ENCODE measurements at places on chromosomes 12 and 14.

DNA sequence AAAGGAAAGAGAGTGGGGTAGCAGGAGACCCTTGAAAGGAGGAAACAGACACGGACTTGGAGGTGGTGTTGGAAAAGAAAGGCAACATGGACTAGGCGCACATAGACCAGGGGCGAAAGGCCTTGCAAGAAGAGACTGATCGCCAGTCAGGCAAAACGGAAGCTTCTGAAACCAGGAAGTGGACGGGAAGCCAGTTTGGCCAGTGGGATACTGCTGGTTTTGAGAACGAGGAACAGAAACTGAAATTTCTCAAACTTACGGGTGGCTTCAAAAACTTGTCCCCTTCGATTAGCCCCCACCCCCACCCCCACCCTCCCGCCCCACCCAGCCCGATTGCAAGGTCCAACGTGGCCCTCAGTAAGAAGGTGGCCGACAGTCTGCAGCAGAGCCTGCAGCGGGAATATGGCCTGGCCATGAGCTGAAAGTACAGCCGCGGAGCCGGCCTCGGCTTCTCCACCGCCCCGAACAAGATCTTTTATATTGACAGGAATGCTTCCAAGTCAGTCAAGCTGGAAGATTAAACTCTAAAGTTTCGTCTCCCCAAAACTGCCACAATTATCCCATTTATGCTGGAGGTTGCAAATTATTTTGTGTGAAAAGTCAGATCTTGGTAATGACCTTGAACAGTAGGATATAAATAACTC lies 364.7 kb downstream of the BCAT1 start:
- DNase-seq = no peak

DNA sequence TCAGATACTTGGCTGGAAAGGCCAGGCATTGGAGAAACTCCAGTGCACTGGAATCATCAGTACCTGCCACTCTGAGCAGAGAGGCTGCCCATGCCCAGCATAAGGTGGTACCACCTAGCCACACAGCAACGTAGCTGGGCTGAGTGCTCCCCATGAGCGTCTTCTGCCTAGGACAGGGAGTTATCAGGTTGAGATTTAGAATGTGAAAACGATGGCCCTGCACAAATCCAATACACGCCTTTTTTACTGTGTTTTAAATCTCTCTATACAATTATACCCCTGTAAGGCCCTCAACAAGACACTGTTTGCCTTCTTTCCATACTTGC lies 66.7 kb upstream of the PTGR2 start:
- DNase-seq = no peak

DNA sequence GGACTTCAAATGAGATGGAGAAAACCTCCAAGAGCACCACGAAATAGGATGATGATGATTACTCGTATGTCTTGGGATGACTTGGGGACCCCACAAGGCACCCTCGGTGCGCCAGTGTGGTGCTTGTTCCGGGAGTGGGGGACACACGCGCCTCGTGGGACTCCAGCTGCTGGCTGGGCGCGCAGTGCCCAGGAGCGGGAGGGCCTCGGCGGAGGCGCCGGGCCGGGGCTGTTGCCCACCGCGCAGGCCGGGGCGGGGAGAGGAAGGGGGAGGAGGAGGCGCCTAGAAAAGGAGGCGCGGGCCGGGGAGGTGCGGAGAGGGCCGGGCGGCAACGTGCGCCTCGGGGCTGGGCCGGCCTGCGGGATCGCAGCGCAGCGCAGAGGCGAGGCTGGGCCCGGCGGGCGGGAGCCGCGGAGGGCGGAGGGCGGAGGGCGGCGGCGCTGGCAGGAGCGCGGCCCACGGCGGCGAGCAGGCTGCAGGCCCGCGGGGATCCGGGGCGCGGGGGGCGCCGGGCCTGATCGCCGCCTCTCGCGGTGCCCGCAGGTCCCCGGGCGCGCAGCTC lies at the start of gene RFLNA:
Gene RFLNA, plus strand, starts transcription at position 314 of the 562 bp plus-strand sequence. CDS start 337 bp downstream, outside the sequence.
- DNase-seq = no peak

DNA sequence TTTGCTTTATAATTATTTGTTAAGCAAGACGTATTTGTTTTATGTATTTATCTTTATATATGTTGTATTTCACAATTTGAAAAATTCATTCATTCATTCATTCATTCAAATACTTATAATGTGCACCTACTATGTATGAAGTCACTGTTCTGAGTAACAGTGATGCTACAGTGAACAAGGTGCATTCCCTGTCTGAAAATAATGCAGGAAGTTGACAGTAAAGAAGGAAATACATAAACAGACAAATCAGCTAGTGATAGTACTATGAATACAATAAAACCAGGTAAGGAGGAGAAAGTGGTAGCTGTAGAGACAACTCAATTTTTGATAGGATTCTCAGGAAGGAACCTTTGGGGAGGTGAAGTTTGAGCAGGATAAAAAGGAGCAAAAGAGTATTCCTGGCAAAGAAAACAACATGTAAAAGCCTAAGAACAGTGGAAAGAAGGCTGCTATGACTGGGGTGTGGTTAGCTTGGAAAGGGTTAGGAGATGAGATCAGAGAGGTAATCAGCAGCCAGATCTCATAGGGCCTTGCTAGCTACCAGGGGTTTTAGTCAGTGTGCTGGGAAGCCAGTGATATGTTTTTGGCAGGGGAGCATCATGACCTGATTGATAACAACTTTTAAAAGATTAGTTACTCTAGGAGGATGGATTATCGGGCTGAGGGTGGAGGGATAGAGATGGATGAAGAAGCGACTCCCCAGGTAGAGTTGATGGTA lies 17.4 kb downstream of the BICDL1 start:
- DNase-seq = no peak

GRCh38 chr12:51318846-51319599 lies 5.0 kb downstream of the BIN2 start:
- no peak for DNase-seq

GRCh38 chr12:3173008-3173553 lies 95.9 kb downstream of the TSPAN9 start:
- DNase-seq = no peak

GRCh38 chr12:65707051-65707450 lies 117.2 kb upstream of the HMGA2 start:
- DNase-seq = no peak

DNA sequence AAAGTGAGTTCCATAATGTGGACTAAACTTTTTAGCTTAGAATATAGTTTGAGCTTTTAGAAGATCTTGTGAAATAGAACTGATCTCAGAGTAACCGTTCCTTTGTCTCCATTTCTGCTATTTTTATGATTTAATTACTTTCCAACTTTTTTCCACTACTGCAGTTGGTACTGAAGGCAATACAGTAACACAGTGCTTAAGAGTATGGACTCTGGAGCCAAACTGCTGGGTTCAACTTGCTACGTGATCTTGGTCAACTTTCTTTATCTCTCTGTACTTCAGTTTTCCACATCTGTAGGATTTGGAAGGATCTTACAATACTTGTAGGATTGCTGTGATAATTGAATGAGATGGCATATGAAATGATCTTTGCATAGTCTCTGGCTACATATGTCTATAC lies 40.9 kb downstream of the ATXN7L3B start:
- DNase-seq = no peak

DNA sequence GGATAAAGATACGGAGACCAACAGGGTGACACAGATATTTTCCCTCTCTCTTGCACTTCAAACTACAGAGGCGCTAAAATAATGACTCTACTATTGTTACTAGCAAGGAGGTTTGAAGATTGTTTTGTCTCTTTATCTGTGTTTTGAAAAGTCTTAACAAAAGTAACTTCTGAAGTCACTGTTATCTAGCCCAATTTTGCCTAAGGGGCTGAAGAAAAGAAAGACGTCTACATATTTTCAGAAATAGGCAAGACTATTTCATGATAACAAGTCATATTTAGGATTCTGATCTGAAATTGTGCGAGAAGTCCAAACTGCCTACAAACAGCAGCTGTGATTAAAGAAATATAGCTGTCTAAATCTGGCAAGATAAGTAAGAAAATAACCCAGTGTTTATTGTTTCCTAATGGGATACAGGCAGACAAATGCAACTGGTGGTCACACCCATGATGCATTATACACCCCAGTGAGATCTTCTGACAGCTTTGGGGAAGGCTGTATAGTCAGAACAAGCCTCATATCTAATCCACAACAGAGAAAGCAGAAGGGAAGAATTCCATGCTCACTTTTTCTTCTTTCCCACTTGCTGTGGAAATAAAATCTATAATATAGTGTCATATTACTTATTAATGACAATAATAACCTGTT lies 226.9 kb upstream of the ARID2 start:
- DNase-seq = no peak

DNA sequence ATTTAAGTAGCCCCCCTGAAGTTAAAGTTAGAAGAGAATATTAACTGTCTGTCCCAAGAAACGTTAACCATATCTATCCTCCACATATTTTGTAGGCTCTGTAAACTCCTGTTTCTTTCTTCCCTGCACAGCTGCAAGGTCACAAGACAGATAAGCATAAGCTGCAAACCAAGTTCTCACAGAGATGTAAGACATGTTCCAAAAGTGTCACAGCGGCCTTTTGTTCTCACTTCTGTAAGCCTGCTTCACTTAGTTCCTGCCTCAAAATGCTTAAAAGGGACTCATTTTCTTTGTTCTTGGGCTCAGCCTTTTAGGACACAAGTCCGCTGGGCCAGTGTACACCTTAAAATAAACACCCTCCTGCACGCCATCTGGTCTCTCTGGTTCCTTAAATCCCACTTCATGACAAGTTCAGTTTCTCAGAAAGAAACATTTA lies 3.2 kb downstream of the RNASE1 start:
- DNase-seq = no peak

DNA sequence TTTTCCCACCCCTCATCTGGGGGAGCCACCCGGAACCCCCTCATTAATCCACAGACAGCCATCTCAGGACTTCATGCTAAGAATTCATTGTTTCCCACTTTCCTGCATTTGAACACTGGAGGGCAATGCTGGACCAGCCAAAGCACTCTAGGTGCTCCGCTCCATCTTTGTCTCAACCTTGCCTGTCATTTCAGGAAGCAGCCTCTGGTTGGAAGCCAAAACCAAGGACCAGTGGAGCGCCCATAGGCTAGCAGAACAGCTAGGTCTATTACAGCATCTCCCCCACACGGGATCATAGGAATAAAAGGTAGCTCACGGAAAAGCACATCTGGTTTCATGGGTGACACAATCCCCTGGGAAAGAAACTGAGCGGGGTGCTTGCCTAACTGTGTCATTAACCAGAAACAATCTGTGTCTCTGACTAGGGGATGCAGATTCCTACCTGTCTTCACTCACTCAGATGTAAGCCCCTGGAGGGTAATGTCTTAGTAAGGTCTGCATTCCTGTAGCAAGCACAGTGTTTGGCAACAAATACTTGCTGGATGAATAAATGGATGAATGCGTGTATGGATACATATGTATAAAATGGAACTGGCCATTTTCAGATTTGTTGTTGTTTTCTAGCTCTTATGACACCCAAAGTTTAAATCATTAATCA lies 197.0 kb downstream of the DAD1 start:
- DNase-seq = peak; percentile 75

DNA sequence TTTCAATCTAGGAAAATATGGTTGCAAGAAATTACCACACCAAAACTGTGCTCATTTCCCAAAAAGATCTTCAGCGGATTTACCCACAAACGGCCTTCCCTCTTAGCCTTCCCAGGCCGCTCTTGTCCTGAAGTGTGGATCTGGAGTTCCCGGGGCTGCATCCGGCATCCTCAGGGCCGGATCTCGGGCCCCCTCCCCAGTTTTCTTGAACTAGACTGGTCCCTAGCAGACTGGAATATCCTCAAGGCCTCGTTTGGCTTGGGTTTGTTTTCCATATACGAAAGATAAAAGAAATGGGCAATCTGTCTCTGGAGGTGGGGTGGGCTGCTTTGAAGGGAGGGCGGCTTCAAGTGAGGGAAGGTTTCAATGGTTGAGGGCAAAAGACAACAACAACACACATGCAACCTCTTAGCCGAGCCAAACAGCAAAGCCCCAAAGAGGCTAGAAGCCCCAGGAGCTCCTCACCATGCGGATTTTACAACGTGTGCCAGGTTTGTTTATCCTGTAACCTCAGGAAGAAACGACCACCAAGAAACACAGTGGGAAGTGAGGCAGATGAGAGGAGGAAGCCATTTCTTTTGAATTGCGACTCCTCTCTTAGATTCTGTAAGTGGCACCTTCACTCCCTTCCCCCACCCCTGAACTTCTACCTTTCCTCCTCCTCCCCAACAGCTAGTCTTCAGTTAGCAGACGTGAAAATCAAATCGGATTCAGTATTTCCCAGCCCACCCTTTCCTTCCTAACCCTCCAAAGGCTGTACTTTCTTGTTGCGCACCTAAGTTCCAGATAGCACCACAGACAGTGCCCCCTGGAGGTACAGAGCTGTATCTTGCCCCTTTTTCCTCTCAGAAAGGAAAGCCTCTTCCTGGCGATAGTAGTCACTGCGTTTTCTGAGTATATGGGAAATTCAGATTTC lies 2.6 kb downstream of the MYF6 start:
- peak; percentile 15 for DNase-seq

DNA sequence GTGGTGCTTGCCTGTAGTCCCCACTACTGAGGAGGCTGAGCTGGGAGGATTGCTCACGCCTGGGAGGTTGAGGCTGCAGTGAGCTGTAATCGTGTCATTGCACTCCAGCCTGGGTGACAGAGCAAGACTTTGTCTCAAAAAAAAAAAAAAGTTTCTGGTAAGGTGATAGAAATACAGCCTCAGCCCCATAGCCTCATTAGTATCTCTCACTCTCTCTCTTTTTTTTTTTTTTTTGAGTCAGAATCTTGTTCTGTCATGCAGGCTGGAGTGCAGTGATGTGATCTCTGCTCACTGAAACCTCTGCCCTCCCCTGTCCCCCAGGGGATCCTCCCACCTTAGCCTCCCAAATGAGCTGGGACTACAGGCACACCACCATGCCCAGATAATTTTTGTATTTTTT lies 19.2 kb downstream of the MTHFD1 start:
- DNase-seq = no peak

- no peak for DNase-seq
Observed at GRCh38 chr12:68775121-68775630, 29.2 kb downstream of the SLC35E3 start.
